Caki2 (cell line): ENCODE measurements at places on chromosomes 3 and 15. TPM values are rescaled to one million over a fixed set of nuclear protein-coding genes. Genes with fewer than 3 reads are reported as not detected.

- no peak for DNase-seq
Observed at GRCh38 chr3:183195266-183195665, 32.7 kb upstream of the LAMP3 start.

DNA sequence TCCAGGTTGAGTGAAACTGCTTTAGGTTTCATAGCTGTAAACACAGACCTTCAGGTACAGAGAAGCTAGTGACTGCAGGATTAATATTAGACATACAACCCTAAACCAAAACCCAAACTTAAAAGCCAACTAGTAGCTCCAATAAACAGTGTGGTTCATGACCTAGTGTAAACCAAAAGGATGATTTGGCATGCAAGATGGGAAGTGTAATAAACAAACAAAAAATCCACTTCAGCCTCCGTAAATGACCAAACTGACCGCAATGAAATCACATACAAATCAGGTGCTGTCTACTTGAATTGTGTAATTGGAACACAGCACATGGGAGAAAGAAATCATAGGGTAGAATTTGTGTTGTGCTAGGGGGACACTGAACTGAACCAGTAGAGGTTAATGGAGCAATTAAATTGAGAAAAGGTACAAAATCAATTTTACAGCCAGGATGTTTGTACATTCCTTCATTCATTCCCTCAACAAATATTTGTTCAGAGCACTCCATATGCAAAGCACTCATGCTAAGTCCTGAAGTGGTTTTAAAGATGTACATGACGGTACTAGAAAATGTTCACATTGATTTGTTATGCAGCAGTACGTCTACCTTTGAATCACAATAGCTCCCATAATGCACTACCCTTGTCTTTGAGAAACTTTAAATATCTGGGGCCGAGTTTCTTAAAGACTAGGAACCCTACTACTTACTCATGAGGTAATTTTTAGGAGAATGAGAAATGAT is 21.4 kb upstream of the CHST2 start:
- DNase-seq = no peak

DNA sequence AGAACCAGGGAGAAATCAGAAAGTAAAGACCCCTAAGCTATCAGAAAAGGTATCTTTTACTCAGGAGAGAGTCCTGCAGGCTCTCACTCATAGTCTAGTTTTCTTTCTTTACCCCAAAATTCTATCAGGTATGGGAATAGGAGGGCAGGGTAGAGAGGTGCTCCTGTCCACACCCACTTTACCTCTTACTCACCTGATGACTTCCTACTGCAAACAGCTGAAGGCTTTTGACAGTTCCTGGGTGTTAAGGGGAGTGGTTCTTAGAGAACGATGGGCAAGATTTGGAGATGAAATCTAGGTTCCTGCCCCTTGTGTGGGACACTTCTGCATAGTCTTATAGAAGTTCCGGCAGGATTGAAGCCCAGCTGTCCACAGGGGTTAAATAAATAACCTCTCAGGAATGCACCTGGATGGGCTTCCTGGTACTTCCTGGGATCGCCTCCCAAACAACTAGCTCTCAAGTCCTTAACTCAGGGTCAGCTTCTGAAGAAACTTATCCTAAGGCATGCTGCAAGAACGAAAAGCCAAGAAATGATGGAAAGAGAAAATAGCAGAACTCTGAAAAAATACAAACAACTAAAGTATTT is 10.8 kb upstream of the TNFAIP8L3 start:
- DNase-seq = no peak

DNA sequence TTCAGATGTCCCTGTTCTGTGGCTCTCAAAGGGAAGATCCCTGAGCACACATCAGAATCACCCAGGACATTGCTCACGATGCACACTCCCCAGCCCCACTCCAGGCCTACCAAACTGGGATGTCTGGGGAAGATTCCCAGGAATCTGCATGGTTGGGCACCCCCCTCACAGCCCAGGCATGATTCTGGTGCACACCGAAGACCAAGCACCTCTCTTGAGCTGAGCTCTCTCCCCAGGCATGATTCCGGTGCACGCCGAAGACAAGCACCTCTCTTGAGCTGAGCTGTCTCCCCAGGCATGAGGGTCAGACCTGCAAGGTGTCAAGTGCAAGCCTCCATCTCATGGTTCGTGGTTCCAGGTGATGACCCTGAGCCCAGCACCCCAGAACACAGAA is 112.2 kb upstream of the MEF2A start:
- no peak for DNase-seq

GRCh38 chr3:13871791-13872190 is 8.1 kb downstream of the WNT7A start:
- DNase-seq = no peak

GRCh38 chr15:64599716-64600115 is 139.3 kb downstream of the ZNF609 start:
- no peak for DNase-seq

DNA sequence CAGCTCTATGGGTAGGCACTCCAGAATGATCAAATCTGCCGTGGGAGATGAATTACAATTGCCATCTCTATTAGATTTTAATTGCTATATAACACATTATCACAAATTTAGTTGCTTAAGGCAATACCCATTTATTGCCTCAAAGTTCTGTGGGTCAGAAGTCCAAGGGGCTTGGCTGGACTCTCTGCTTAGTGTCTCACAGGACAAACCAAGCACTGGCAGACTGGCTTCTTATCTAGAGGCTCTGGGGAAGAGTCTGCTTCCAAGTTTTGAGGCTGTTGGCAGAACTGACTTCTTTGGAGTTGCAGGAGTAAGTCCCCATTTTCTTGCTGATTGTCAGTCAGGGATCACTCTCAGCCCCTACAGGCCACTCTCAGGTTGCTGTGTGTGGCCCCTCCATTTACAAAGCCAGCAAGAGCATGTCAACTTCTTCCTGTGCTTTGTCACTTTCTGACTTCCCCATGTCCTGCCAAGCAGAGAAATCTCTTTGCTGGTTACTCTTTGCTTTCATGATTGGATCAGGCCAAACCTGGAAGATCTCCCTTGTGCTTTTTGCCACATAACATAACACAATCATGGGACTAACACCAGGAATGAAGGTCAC is 93.5 kb upstream of the PRICKLE2 start:
- no peak for DNase-seq

- no peak for DNase-seq
Observed at GRCh38 chr15:88624971-88625490, 3.9 kb downstream of the AEN start.

The CACNA1D gene
- total RNA-seq = 0.24 TPM in 1 of 2 replicates, not detected in the other
